Activated CD8-positive, alpha-beta T cell treated with anti-CD3 and anti-CD28 coated beads for 36 hours (primary cell): ENCODE measurements at places on chromosomes 5 and 9.
A peak's percentile ranks its signal among the peaks of the same experiment; 100 is the strongest.

DNA sequence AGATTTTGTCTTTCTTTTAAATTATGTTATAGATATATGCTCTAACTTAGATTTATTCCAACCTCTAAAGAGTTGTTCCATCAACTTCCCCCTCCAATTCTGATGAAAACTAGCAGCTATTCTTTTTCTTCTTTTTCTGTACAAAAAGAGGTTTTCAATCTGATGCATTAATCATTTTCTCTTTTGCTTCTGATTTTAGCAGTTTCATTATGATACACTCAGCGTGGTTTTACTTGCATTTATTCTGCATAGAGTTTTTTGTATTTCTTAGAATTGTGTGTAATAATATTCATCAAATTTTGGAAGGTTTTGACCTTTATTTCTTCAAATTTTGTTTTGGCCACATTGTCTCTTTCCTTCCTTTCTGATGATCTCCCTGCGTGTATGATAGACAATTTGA lies 968.1 kb upstream of the CDH18 start:
- no peak for DNase-seq

GRCh38 chr9:84751921-84752320 lies 82.4 kb downstream of the NTRK2 start:
- DNase-seq: no peak

GRCh38 chr5:130545291-130545690 lies 619.8 kb downstream of the HINT1 start:
- DNase-seq: no peak

DNA sequence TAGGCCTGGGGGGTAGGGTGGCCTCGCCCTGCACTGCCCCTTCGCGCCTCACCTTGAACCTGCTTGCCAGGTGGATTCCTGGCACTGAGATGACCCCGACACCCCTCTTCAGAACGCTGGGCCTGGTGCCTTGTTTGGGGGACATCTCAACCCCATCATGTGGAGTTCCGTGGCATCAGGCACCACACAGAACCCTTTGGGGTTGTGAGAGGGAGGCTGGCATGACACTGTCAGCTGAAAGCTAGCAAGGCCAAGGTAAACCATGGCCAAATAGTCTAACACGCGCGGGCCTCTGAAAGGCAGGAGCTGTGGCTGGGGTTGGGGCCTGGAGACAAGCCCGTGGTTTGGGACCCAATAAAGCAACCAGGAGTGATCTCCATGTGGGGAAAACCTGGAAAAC lies 163.2 kb downstream of the FSTL4 start:
- DNase-seq: no peak

GRCh38 chr9:133113163-133113948 lies 7.7 kb downstream of the RALGDS start:
- peak; percentile 40 for DNase-seq

- DNase-seq: peak; percentile 77
Measured at GRCh38 chr5:50711280-50711679, 44.8 kb downstream of the PARP8 start.

DNA sequence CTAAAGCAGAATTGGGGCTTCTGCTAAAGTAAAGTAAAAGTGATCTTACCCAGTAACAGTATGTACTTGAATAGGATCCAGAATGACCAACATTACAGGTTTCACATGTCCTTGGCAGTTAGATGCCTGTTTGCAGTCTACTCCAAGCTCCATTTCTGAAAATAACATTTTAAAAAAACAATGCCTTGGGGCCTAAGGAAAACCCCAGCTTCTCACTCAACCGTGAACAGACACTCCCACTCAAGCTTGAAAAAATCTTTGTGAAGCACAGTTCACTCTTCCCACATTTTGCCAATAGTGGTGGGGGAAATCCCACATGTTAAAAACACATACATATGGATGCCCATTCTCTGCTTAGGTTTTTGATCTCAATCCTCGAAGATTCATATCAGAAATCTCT lies 304.1 kb downstream of the ARRDC3 start:
- no peak for DNase-seq

GRCh38 chr9:16461137-16461840 lies 409.2 kb downstream of the BNC2 start:
- no peak for DNase-seq

- no peak for DNase-seq
Measured at GRCh38 chr5:132020568-132021339, 9.3 kb upstream of the ACSL6 start.

DNA sequence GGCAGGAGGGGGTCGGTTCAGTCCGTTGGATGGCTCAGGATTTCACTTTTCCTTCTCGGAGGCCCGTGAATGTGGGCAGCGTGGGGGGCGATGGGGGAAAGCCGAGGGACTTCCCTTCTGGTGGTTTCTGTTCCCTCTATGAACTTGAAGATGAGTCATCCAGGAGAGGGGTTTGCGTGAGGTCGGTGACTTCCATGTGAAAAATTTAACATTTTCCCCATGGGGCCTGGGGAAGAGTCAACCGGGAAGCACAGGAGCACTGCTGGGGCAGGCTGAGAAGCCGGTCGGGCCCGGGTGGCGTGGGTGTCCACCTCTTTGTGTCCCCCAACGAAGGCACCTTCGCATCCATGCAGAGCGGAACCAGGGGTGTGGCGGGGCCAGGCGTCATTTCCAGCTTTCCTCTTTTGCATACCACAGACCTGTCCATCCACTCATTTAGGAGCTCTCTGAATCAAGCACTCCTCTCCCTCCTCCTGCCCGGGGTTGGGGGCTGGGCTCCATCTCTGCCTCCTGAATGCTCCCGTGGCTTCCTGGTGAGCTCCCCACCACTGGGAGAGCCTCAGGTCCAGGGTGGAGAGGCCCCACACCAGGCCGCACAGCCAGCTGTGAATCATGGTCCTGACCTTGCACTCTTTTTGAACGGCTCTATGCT lies 68.4 kb downstream of the ANKRD33B start:
- peak; percentile 73 for DNase-seq

GRCh38 chr5:150789943-150790611 lies 11.5 kb downstream of the SMIM3 start:
- DNase-seq: peak; percentile 92

GRCh38 chr9:133448487-133448972 lies 11.2 kb upstream of the CACFD1 start:
- no peak for DNase-seq

- peak; percentile 38 for DNase-seq
Measured at GRCh38 chr9:111975709-111976108, 79.1 kb downstream of the UGCG start.
